Stimulated activated CD4-positive, alpha-beta T cell treated with anti-CD3 and anti-CD28 coated beads, TNF-alpha, amount 100 ng/mL, for 1 hour (primary cell): ENCODE measurements at places on chromosomes 5 and 9.

DNA sequence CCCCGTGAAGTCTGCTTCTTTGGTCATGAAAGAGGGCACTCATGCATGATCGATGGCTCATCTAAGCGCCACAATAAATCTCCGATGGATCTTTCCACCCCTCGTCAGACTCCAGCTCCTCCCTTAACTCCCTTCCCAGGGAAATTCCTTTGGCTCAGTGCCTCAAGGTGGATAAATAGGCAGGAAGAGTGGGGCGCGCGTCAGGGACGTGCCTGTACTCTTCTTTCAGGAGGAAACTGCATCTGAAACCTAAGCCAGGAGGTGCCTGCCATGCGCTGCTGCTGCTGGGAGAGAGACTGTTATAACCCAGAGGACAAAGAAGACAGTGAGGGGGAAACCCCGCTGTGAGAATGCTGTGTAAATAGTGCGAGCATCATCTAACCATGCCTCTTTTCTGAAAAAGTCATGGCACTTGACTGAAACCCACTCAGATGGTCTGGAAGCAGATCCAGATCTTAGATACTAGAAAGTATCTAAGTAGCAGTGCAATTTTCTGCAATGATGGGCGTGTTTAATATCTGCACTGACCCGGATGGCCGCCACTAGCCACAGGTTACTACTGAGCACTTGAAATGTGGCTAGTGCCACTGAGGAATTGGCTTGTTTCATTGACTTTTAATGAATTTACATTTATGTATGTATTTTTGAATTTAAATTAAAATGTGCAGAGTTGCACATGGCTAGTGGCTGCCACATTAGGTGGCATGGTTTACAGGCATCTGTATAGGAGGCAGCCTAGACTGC, 120.3 kb upstream of the BASP1 start:
- no peak for DNase-seq

DNA sequence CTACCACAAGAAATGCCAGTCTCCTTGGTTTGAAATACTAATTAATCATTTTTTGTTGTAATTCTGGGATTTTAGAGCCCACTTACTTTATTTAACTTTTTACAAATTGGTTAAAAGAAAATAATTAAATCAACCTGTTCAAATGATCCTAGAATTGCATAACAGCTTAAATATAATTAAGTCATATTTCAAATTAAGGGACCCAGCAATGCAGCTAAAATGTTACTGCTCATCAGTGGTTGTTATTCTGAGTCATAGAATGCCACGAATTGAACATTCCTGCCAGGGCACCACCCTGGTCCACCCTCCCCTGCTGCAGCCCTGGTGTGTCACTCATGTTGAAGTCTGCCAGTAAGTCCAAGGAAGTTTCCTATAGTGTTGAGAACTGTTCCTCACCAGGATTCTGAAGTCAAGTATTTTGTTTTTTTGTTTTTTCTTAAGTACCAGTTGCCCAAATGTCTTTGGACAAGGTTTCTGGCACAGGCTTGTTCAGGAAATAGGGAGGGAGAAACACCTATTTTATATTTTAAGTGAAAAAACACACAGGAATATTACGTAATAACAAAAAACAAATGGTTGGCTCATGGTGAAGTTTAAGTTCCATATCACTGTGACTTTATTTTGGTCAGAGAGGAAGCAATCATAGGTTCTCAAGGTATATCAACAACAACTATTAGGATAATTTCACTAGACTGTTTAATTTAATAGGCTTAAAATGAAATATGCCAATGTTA, 4.3 kb upstream of the ITGA1 start:
- DNase-seq = no peak

- no peak for DNase-seq
These were observed 272.9 kb upstream of the PTGER4 start for GRCh38 chr5:40406741-40407211.

GRCh38 chr5:163293836-163294235, 143.6 kb upstream of the CCNG1 start:
- no peak for DNase-seq

- DNase-seq = no peak
These were observed 2.1 kb upstream of the ALDH1B1 start for GRCh38 chr9:38390442-38390841.

- DNase-seq = no peak
These were observed 16.1 kb downstream of the TXN start for GRCh38 chr9:110240198-110240597.

DNA sequence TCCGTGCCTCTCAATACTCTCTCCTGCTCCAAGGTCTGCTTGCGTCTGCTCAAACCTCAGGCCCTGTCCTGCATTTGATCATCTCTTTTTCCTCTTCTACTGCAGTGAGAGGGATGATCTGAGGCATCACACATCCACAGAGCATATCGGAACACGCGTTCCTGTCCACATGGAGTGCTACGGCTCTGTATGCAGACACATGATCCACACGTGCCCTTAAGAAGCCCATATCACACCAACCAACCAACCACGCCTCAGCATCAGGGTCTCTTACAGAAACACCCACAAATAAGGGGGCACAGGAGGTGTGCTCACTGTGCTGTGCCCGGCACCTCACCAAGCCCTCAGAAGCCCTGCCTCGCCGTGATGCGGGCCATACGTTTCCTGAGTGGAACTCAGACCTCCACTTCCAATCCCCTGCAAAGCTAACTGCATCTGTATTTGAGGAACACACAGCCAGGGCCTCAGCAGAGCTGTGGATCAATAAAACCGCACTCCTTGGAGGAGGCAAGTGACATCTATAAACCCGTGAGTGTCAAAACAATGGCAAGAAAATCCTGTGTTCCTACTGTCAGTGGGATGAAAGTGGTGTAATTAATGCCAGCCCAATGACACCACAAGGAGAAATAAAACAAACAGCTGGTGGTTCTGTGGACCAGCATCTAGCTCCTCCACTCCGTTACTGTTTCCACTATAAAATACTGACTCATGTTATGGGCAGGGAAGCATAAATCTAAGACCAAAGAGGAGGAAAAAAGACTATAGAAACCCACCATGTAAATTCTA, 40.4 kb downstream of the AK8 start:
- DNase-seq = no peak

- no peak for DNase-seq
These were observed 497.1 kb downstream of the NFIB start for GRCh38 chr9:13816837-13817236.

- DNase-seq = no peak
These were observed 731.5 kb upstream of the CDH9 start for GRCh38 chr5:27769748-27770402.

DNA sequence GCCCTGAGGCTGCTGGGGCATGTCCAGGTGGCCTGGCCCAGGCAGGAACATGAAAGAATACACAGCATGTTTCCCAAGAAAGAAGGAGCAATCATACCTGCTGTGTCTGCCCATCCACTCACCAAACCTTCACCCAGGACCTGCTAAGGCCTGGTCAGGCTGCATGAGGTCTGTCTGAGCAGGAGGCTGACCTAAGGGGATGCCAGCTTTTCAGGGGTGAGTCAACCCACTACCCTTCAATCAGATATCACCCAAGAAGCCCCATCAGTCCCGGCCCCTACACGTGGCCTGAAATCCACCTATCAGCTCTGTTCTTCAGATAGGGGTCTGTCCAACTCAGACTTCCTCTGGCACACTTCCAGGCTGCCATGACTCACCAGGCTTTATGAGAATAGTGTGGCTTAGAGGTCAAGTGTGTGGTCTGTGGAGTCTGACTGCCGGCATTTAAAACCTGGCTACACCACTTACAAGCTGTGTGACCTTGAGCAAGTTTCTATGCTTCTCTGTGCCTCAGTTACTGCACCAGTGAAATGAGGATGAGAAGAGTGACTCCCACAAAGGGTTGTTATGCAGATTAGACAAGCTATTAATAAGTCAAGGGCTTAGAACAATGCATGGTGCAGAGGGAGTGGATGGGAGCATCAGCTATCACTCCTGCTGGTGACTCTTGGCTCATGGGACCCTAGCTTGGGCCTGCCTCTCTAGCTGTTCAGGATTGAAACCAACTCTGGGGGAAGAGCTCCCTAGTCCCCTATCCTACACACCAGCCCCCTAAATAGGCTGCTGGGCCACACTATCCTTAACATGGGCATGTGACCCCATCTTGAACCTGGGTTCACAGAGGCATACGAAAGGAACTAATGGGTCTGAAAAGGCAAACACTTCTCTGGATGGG, 130.3 kb downstream of the PAX5 start:
- DNase-seq = no peak

DNA sequence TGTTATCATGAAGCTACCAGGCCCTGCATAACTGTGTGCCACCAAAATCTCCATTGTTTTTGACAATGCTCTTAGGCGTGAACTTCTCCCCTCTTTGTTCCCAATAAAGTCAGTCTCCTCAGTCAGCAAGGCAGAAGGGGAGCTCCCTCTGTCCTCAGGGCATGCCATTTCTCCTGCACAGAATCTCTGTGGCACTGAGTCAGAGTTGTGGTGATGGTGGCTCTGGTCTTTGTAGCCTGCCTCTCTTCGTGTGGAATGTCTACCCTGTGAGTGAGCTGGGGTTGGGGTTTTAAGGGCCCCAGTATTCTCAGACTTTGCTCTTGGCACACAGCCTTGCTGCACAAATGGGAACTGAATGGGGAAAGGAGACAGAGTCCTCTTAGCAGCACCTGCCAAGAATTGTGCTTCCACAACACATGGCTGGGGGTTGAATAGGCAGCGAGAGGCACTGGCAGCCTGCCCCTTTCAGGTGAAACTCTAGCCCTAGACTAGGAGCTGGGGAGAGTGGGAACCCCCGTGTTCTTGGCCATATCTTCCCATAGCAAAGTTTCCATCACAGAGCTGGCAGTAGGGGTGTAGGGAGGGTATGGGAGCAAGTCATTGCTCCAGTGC, 146.6 kb downstream of the SH3GL2 start:
- DNase-seq = no peak

DNA sequence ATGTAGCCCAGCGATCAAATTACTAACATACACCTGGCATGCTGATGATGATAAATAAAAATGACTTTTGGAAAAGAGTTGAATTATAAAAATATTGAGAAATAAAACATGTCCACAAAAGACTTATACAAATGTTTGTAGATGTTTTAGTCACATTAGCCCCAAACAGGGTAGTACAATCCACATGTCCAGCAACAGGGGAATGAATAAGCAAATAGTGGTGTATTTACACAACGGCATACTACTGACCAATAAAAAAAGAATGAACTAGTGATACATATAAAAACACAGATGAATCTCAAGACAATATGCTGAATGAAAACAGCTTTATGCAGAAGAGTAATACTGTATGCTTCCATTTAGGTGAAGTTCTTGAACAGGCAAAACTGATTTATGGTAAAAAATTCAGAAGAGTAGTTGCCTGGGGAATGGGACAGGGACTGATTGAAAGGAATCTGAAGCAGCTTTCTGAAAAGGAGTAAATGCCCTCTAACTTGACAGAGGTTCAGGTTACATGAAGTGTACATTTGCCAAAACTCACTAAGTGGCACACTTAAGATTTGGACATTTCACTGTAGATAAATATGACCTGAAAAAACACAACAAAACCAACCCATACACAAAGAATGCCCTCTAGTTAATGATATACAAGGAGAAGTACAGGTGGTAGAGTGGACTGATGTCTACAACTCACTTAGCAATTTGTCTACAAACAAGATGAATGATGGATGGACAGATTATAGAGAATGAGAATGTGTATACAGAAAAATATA, 35.4 kb downstream of the ACTL7A start:
- no peak for DNase-seq

DNA sequence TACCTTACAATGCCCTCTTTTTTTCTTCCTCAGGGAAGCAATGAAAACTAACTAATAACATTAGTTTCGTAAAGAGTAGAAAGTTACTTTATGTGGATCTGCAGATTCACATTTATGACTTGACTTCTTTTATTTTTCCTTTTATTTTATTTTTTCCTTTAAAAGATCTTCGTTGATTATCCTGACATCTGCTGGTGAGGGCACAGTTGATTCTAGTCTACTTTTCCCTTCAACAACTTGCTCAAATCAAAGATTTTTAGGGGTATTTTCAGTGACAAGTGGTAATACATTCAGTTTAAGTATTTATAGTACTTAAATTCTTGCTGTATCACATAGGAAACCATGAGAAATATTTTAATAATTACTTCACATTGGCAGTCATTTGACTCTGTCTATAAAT, 4.9 kb downstream of the EDIL3 start:
- DNase-seq = no peak

- no peak for DNase-seq
These were observed 7.2 kb downstream of the STARD4 start for GRCh38 chr5:111505096-111505495.

GRCh38 chr9:89564346-89564878, 40.4 kb upstream of the GADD45G start:
- DNase-seq = no peak

DNA sequence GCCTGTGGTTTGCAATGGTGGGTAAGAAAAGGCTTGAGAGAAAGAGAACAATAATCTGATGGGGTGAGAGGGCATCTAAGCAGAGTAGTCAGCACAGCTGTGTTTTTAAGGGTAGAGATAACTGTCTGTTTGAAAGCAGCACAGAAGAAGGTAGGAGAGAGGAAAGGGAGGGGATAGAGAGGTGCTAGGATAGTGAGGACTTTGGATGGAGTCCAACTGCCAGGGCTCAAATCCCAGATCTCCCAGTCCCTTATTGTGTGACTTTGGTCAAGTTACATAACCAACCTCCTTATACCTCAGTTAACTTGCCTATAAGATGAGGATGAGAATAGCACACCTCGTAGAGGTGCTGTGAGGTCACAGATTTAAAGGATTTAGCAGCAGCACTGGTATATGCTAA, 55.6 kb downstream of the GPR21 start:
- DNase-seq = no peak

DNA sequence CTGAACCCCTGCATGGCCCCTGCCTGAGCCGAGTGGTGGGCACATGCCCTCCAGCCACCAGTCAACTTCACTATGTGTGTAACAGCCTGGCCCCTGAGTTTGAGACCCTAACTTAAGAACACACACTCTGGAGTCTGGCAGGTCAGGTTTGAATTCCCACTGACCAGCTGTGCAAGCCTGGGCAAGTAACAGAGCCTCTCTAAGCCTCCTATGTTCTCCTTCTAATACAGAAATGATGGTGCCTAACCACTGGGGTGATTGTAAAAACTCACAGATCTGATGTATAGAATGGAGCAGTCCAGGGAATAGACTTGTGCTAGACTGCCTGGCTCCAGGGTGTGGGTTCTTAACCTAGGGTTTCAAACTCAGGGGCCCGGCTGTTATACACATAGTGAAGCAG, 16.7 kb upstream of the AKNA start:
- no peak for DNase-seq

GRCh38 chr5:157312492-157312891, 46.6 kb downstream of the CYFIP2 start:
- DNase-seq = peak; percentile 53

- DNase-seq = no peak
These were observed 25.8 kb downstream of the CAST start for GRCh38 chr5:96687812-96688453.

GRCh38 chr9:124869466-124869985, 7.6 kb downstream of the ARPC5L start:
- no peak for DNase-seq

- no peak for DNase-seq
These were observed 603.7 kb downstream of the RAB3C start for GRCh38 chr5:59186623-59187022.

GRCh38 chr5:172674155-172674554, 33.1 kb downstream of the NEURL1B start:
- no peak for DNase-seq
